ENCODE measurements at places on chromosomes 4 and X.

DNA sequence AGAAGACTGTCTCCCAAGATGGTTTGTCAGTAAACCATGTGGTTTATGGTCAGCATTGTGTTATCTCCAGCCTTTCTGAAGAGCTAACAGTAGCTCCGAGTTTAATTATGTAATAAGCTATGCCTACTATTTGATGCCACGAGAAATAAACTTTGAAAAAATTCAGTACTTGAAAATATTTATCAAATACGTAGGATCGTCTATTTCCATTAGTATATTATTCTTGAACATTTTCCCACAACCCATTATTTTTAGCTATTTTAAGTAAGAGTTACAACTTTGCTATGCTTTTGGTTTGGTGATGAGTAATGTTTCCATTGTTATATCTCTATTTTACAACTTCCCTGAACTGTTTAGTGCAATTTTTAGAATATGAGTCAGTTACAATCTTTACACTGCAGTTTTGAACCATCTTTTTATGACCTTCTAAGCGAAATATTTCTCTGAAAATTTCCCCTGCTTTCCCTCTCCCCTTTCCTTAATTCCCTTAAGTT, 44.5 kb upstream of the TRIM2 start:
- peak; percentile 56 for DNase-seq

DNA sequence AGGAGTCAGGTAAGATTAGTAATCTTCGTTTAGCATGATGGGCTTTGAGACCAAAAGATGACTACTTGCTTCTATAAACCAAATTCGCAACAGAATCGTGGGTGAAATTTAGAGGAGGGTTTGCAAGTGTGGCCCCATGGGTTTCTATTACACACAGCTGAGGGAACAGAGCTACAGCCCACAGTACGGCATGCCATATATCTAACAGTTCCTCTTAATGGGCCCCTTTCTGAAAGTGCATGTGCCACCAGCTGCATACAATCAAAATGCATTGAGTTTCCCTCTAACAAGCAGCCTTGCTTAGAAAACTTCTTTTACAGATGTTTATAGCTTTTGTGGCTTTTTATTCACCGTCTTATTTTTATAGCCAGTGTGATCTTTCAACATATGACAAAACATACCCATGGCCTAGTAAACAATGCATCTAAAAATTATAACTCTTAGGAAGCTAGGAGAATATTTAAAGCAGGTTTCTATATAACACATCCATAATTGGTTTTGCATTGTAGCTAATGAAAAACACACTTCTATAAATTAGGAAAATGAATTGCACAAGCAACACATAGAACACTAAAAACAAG, 202.1 kb downstream of the PRDM5 start:
- DNase-seq = no peak

- no peak for DNase-seq
These were observed 77.8 kb downstream of the SORBS2 start for GRCh38 chr4:185734214-185734613.

DNA sequence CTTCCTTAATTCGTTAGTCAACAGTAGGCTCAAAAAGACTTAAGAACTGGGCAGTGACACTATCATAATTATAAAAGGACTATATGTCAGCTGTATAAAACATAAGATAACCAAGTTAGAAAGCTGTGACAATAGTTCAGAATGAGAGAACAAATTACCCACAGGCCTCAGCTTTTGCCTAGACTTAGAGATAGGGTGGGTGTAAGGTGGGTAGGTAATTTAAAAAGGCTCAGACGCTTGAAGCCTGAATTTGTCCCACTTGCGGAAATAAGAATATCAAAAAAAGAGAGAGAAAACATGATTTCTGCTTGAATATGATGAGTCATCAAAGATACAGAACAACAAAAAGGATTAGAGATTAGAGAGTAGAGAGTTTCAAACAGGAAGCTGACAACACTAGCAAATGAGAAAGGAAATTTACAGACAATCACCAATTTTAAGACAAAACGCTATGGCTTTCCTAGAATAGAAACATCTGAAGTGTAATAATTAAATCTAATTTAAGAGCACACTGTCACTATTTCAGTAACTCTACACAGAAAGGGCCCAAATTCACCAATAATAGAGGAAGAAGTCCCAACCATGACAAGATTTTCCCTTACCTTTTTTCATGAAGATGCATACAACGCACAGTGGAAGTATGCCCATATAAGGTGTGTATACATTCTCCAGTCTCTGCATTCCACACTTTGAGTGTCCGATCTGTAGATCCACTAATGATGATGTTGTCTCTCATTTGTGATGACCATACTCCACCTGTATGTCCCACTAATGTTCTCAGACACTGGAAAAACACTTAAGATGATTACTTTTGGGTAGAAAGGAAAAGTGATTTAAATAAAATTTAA, 208.1 kb downstream of the FBXW7 start:
- no peak for DNase-seq

- DNase-seq = no peak
These were observed 170.8 kb upstream of the GALNT7 start for GRCh38 chr4:172997856-172998255.

DNA sequence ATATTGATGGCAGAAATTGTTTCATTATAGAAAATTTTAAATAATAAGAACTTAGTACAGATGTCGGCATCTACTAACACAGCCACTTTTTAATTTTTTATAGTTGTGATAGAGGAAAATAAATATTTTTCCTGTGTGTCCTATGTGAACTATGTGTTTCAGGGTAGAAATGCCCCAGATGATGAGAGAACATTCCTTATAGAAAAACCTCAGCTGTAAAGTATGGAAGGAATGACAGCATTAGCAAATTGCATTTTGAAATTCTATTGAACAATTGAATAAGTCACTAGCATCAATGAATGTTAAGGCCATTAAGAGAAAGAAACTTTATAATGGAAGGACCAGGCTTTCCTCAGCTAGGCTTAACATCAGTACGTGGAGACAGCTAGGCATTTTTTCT, 149.2 kb downstream of the CFAP299 start:
- DNase-seq = peak; percentile 23

DNA sequence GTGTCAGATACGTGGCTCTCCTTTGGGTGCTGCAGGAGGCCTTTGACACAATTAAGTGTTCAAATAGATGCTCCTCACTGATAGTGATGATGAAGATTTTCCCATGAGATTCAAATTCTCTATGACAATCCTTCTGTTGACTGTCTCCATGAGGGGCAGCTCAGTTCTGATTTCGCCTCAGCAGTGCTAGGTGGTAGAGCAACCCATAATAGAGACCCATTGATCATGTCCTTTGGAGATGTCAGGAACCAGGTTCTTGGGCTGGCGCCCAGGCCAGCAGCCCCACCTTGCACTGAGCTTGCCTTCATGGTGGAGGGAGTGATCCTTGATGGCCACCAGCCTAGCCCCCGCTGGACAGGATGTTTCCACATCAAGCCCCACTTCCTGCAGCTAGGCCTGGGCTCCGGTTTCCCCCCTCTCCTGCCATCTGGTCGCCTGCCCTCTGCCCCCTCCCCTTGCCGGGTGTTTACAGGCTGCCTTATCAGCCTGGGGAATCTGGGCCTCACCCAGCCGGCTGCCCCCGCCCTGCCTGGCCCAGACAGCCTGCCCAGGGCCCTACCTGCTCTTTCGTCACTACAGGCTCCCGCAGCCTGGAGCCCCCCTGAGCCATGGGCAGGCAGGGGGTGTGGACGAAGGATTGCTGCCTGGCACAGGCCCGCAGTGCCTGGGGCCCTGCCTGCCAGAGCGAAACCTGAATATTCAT, 12.6 kb downstream of the ELF4 start:
- no peak for DNase-seq

GRCh38 chr4:176380352-176381157, 60.8 kb downstream of the SPCS3 start:
- no peak for DNase-seq

DNA sequence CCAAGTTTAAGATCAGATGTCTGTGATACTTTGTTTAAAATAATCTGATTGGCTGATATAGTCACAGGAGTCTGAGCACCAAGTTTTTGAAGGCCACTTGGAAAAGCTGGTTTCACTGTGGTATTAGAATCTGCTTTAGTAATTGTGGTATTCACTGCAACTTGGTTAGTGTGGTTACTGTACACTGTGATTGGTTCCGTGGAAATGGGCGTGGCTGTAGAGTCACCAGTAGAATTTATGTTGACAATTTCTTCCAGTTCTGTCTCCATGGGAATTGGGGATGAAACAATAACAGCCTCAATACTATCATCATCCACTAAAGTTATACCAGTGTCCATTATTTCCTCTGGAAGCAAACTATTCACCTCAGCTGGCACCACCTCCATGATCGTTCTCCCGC, 26.2 kb downstream of the LIN54 start:
- no peak for DNase-seq

DNA sequence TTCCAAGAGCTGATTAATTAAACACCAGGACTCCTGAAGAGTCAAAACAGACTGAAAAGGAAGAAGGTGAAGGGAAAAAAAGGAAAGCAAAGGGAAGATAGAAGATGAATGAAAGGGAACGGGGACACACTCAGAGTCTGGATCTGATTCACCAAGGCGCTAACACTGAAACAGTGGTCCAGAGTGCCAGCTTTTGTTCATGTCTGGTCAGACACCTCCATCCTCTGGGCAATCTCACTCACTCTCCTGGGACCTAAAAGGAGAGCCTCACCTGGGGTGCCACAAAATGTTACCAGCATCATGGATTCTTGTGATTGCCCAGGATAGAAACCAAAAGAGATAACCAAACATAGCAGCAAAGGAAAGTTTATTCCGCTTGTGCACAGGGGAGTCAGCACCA, 120.3 kb upstream of the AFF2 start:
- no peak for DNase-seq

DNA sequence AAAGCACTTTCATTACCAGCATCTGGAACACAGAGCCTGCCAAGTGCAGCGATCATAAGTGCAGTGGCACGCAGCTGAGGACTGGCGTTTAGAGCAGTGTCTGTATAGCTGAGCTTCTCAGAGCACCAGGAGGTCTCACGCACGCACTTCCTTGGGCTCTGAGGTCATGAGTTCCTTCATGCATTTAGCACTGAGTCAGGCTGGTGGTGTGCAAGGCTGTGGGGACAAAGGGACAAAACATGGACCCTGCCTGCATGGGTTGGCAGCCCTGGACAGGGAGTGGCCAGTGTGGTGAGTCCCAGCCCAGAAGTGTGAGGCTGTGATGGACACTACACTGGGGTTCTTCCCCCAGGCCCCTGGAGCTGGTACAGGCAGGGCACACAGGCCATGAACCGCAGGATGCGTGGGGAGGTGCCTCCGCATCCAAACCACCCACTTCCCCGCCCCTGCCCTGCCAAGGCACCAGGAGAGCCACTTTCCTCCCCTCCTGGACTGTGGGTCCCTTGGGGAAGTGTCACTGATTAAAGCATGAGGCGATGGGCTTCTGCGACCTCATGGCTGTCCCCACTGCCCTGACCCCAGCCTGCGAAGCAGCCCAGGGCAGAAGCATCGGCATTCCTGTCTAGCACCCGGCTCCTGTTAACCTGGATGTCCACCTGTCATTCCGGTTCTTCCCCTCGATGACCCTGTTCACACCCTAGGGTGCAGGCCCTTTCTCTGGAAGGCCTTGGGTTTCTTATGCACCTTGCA, 37.2 kb upstream of the GPR78 start:
- DNase-seq = no peak

DNA sequence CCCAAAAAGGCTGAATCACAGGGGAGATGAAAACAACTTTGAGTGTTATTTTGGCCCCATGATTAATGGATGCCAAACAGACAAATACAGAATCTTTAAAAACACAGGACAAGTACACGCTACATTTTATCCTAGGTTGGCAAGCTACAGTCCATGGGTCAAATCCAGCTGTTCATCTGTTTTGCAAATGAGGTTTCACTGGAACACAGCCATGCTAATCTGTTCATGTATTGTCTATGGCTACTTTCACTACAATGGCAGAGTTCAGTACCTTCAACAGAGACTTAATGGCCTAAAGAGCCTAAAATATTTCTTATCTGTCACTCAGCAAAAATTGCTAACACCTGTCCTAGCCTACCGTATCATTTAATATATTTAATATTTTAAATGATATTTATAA, 1548.5 kb upstream of the IGFBP7 start:
- DNase-seq = no peak

DNA sequence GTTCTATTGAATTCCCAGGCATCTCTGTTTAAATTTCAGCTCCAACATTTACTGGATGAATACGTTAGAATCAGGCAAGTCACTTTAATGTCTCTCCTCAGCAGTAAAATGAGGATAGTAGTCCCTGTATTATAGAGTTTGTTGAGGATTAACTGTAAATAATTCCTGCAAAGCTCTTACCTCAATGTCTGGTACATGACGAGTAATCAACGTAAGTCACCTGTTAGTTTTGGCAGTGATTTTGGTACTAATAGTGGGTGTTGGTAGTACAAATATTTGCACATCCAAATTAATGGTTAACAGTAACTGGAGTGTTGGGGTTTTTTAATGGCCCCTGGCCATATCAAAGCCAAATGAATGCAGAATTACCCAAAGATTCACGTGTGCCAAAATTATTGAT, 189.8 kb upstream of the GALNT7 start:
- no peak for DNase-seq

- DNase-seq = no peak
These were observed 327.5 kb upstream of the FRG1 start for GRCh38 chr4:189613207-189613606.

- no peak for DNase-seq
These were observed 13.0 kb upstream of the PLAC1 start for GRCh38 chrX:134671294-134671693.

- DNase-seq = peak; percentile 9
These were observed 27.7 kb upstream of the FREM3 start for GRCh38 chr4:143728166-143728565.

- no peak for DNase-seq
These were observed 2.4 kb upstream of the PDZD4 start for GRCh38 chrX:153832728-153833127.

- no peak for DNase-seq
These were observed 213.1 kb upstream of the MID1 start for GRCh38 chrX:10833299-10834169.

DNA sequence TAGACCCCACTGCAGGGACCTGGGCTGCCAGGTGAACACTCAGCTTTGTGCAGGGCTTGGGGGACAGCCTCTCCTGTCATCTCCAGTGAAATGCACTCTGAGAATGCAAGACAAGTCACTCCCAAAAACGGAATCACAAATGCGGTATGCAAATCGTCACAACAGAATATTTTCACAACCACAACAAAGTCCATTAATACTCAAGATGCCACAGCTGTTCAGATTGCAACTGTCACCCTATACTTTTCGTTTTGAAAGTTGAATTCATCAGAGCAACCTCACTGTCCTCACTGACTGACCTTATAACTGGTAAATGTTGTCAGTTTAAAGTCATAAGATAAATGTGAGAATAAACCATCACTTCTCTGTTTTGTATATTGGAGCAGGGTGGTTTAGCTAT, 16.6 kb downstream of the JAKMIP1 start:
- no peak for DNase-seq

- no peak for DNase-seq
These were observed 44.1 kb downstream of the TIGD4 start for GRCh38 chr4:152735396-152735859.

DNA sequence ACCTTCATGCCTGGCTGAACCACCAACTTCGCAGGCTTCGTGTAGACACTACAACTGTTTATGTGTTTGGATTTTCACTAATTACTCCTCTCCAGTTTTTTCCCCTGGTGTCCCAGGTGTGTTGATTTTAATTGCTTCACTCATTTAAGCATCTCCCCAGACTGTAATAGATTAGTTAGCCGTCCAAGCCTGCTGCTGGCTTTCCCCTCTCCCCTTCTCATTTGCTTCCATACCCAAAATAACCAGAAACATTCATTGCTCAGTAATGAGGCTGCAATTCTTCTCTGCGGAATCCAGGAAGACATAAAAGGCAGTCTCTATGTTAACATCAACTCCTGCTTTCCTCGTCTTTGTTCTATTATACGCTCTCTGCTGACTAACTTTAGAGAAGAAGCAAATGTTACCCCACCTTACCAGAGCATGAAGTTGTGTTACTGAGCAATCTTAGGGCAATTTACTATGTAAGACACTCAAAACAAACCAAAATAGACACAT, 37.9 kb upstream of the SCRG1 start:
- no peak for DNase-seq
